ENCODE measurements at places on chromosomes 4 and X.

DNA sequence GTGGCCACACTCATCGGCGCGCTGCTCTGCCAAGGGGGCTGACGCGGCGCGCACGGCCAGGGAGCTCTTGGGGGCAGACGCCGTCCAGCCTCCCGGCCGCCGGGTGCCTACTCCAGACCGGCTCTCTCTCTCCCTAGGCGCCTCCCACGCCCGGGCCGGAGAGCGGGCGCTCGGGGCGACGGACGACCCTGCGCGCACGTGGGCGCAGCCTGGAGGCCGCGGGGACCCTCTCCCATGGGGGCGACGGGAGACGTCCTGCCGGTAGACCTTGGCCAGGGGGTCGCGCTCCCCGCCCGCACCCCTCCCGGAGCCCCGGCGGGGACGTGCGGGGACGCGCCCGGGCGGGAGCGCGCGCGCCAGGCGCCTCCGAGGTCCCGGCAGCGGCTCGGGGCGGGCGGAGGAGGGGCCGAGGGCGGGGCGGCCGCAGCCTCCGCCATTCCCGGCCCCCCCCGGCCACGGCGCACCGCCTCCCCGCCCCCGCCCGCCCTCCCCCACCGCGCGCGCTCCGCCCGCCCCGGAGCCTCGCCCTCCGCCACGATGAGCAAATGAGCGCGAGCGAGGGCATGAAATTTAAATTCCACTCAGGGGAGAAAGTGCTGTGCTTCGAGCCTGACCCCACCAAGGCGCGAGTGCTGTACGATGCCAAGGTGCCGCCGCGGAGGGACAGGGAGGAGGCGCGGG lies at the start of gene MSL3:
Gene MSL3 (plus strand): TSS at position 519 of the 681 bp plus-strand sequence. CDS start 27 bp downstream, at position 546.
- DNase-seq = no peak

DNA sequence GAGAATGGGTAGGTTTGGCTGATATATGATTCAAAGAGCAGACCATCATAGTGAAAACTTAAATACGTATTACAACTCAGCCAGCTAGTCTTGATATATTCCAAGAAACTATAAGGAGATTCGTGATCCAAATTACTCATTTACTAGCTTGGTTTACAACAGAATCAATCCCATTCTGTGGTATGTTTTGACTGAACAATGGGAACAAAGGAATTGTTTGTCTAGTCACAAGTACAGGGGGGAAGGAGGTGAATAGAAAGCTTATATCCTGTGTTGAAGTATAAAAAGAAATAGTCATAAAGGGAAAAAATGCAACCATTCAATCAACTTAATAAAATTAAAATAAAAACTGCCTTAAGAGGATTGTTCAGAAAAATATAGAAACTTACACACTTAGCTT lies 17.0 kb downstream of the C4orf54 start:
- DNase-seq = no peak

- DNase-seq = no peak
Observed at GRCh38 chr4:61984260-61984909, 784.3 kb downstream of the ADGRL3 start.

DNA sequence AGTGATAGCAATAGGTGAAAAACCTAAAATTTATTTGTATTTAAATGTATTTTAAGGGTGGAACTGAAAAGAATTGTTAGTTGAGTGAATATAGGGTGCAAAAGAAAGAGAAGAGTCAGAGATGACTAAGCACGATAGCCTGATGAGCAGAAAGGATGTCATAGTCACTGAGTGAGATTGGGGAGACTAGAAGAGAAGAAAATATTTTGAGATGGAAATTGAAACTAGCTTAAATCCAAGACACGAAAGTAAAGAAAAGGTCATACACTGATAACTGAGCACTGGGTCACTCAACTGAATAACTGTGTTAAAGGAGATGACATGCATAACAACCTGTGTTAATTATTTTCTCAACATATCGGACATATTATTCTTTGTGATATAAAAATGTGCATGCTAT lies 55.5 kb downstream of the SPANXN4 start:
- no peak for DNase-seq

DNA sequence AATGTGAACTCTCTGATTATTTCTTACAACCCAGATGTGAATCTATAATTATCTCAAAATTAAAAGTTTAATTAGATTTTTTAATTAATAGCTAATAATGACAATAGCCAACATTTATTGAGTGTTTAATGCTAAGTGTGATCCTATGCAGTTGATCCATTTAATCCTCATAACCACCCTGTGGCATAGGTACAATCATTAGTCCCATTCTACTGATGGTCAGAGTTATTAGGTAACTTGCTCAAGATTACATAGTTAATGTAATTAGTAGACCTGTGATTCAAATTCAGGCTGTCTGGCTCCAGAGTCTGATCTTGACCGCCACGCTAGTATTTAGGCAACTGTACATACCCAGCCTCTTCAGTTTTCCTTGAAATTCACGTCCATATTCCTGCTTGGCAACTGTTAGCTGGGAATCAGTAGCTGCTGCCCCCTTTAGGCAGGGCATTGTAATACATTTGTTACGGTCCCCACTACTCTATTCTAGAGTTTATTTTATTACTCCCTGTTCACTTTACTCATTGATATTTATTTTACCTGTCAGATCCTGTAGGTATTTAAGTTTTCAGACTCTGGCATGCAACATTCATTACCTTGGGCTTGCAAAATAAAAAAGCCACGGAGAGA lies 20.6 kb upstream of the TEC start:
- no peak for DNase-seq

DNA sequence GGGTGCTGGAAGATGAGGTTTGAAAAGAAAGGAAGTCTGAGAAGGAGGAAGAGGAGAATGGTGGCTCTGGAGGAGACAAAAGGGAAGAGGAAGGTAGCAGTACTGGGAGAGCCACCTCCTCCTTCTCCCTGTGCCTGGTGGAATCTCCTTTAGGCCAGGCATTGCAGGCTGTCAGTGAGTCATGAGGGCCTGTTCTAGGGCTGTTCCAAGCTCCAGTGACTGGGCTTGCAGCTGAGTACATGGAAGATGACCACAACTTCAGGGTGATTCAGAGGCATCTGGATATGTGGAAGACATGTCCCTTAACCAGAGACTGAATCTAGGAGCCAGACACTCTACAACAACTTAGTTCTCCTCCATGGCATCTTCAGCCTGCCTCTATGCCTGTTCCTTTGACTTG lies 107.8 kb downstream of the EFNB1 start:
- DNase-seq = no peak

DNA sequence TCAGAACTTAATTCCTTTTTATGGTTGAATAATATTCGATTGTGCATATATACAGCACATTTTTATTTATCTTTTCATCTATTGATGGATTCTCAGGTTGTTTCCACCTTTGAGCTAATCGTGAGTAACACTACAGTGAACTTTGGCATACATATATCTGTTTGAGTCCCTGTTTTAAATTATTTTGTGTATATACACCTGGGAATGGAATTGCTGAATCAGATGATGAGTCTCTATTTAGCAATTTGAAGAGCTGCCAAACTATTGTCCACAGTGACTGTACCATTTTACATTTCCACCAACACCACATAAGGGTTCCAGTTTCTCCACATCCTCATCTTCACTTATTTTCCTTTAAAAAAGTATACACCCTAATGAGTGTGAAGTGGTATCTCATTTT lies 166.2 kb upstream of the FGF13 start:
- no peak for DNase-seq

GRCh38 chr4:34221986-34222385 lies 2022.3 kb downstream of the ARAP2 start:
- no peak for DNase-seq

DNA sequence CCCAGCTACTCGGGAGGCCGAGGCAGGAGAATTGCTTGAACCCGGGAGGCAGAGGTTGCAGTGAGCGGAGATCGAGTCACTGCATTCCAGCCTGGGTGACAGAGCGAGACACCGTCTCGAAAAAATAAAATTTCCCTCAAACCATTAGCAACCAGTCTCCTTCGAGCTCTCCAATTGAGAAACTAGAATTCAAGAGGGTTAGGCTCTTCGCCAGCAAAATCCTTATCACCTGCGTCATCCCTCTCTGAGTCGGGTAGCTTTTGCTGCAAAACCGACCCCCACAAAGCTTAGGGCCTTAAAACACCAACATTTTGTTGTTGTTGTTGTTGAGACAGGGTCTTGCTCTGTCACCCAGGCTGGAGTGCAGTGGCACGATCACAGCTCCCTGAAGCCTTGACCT lies 75.1 kb upstream of the DDX3X start:
- DNase-seq = no peak

DNA sequence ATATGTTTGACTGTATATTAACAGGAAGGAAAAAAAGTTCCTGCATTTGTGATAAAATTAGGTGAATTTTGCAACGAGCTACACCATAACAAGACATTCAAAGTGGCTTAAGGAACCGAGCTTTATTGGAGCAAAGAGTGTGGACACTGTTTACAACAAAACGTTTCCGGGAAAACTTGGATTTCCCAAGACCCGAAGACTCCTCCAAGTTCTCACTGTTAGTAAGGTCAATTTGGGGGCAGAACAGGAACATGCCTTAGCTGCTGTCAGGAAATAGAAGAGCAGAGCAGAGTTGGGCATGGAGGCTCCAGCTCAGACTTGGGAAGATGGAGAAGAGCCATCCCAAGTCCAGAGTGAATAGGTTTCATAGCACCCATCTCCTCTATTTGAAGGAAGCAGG lies 16.5 kb downstream of the ADH6 start:
- no peak for DNase-seq

DNA sequence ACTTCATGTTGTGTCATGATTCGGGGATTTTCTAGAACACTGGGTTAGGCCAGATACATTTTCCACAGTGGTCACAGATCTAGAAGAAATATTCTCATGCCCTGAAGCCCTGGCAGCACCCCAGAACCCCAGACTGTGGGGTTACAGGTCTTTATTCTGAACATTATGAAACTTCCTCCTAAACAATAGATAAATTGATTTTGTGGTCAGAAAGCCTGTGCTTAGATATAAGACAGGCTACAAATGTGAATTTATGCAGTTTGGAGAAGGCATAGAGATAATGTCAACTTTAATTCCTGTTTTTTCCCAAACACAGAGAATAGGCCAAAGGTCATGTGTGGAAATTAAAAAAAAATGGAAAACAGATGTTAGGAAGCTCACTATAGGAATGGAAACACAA lies 492.9 kb downstream of the SPRY1 start:
- no peak for DNase-seq

GRCh38 chr4:124529131-124529530 lies 183.4 kb downstream of the ANKRD50 start:
- no peak for DNase-seq

DNA sequence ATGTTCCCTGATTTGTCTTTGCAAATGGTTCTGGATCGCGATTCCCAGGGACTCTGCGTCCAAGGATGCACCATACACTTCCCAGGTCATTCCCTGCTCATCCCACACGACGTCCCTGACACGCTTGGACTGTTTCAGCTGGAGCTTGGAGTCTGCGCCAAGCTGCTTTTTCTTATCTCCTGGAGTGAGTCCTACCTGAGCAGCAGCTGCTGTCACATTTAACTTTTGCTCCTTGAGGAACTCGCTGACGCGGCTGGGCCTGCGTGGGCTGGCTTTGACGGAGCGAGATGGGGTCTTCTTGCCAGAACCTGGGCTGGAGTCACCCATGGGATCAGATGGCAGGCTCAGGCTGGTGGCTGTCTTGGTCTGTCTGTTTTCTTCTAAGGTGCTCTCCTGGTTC lies 59.6 kb downstream of the GPRIN3 start:
- no peak for DNase-seq

GRCh38 chr4:121189326-121190215 lies 25.4 kb upstream of the TNIP3 start:
- DNase-seq = no peak

DNA sequence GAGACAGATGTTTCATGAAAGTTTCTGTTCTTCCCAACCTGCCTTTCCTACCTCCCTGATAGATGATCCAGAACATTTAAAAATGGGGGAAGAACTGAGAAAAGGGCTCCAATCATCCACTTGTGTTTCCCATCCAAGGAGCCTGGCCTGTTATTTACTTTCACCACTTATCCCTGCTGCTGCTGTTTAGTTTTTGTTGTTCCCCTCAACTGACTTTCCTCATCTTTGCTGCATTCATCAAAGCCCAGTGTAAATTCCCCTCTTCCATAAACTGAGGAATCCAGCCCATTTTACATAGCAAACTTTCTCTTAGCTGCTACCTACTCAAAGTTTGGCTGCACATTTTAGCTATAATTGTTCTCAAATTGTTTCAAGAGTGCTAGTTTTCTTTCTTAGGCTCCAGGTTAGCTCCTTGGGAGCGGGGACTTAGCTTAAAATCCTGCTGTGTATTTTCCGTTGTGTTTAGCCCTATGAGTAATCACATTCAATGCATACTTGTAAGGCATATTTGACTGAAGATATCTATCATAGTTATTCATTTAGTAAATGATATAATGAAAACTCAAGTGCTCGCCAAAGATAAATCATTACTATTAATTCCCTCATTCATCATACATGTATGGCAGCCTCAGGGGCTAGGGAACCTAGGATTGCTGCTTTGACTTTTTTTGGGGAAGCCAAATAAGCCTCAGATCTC lies 1.4 kb upstream of the PTPN13 start:
- no peak for DNase-seq

- peak; percentile 28 for DNase-seq
Observed at GRCh38 chrX:56798866-56799758, 70.1 kb downstream of the NBDY start.

DNA sequence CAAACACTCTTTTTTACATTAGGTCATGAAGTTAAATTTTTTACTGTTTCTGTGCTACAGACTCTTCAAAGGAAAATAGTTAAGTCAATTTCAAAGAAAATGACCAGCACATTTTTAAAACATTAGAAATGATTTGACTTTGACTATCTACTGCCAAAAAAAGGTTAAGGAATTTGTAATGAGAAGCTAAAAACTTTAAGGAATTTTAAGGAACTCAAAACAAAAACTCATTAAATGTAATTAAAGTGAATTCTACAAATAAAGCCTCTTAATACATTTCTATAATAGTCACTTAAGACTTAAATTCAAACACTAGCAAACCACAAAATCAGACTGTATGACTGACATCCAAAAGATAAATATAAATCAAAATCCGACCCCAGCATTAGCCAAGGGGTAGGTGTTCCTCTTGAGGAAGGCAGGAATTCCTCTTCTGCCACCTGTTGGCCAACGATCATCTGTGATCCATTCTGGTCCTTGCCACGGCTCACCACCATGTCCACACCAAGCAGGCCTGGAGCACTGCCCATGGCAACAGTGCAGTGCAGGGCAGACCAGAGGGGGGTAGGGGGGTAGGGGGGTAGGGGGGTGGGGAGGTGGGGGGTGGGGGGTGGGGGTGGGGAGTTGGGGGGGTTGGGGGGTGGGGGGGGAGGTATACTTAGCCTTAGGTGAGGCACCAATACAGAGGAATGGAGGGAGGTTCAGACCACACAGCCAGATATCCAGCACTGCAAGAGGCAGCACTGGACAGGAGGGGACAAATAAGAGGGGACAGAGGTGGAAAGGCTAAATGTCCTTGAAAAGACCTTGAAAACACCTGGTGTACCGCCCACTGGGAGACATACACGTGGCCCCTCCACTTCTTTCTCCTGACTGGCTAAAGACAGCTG lies 287.4 kb downstream of the CHIC1 start:
- DNase-seq = no peak

DNA sequence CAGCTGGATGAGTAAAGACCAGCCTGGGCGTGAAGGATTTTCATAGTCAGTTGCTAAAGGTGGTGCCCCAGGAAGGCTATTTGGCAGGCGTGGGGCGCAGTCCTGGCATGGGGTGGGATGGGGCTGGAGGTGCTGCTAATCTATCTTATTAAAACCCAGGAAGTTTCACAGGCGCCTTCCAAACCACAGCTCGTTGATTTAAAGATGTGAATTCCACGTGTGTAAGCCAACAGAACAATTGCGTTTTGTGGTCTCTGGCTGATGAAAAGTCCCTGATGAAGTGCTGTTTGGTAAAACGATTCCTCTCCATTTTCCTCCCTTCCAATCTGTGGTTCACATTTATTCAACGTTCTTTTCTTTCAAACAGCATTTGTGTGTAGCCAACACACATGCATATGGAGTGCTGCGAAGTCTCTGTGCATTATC lies 105.0 kb downstream of the TBL1X start:
- no peak for DNase-seq

All from H1 (cell line).